ENCODE measurements at places on chromosomes 16 and 17. TPM values are rescaled to one million over a fixed set of nuclear protein-coding genes. Genes with fewer than 3 reads are reported as not detected.

PRM3 gene
- total RNA-seq = not detected

HNF1B gene
- not detected for total RNA-seq

NOL3 gene
- 24.8 TPM for total RNA-seq

SDR42E1 gene
- 10.1 TPM for total RNA-seq

RNF167 gene
- total RNA-seq = 50.5 TPM

BCL6B gene
- not detected for total RNA-seq

DNAAF8 gene
- 0.55 TPM for total RNA-seq

MT1A gene
- 5.2 TPM for total RNA-seq

TBX6 gene
- total RNA-seq = 0.19 TPM

FGF11 gene
- 7.5 TPM for total RNA-seq

MYH2 gene
- not detected for total RNA-seq

TPSD1 gene
- total RNA-seq = not detected

CLDN7 gene
- 26.0 TPM for total RNA-seq

STARD3 gene
- 29.9 TPM for total RNA-seq

CCDC78 gene
- total RNA-seq = 3.8 TPM

GRB2 gene
- total RNA-seq = 49.9 TPM

WDR45B gene
- total RNA-seq = 51.5 TPM

TNP2 gene
- total RNA-seq = not detected

KATNIP gene
- total RNA-seq = 7.2 TPM

PRAC1 gene
- not detected for total RNA-seq

SLFN14 gene
- total RNA-seq = not detected

PLA2G10 gene
- not detected for total RNA-seq

MYH13 gene
- total RNA-seq = not detected

CD19 gene
- total RNA-seq = not detected

HAP1 gene
- 1.3 TPM for total RNA-seq

SLC38A8 gene
- total RNA-seq = not detected

SLC16A6 gene
- total RNA-seq = 0.04 TPM

SPNS2 gene
- total RNA-seq = 0.08 TPM

TRIM72 gene
- total RNA-seq = not detected
